ENCODE measurements at places on chromosomes 2 and 18.
A peak's percentile ranks its signal among the peaks of the same experiment; 100 is the strongest.

GRCh38 chr2:232512602-232513001, 7.6 kb upstream of the PRSS56 start:
- no peak for DNase-seq

- DNase-seq: no peak
These were observed 538.5 kb upstream of the ZEB2 start for GRCh38 chr2:145058457-145058856.

DNA sequence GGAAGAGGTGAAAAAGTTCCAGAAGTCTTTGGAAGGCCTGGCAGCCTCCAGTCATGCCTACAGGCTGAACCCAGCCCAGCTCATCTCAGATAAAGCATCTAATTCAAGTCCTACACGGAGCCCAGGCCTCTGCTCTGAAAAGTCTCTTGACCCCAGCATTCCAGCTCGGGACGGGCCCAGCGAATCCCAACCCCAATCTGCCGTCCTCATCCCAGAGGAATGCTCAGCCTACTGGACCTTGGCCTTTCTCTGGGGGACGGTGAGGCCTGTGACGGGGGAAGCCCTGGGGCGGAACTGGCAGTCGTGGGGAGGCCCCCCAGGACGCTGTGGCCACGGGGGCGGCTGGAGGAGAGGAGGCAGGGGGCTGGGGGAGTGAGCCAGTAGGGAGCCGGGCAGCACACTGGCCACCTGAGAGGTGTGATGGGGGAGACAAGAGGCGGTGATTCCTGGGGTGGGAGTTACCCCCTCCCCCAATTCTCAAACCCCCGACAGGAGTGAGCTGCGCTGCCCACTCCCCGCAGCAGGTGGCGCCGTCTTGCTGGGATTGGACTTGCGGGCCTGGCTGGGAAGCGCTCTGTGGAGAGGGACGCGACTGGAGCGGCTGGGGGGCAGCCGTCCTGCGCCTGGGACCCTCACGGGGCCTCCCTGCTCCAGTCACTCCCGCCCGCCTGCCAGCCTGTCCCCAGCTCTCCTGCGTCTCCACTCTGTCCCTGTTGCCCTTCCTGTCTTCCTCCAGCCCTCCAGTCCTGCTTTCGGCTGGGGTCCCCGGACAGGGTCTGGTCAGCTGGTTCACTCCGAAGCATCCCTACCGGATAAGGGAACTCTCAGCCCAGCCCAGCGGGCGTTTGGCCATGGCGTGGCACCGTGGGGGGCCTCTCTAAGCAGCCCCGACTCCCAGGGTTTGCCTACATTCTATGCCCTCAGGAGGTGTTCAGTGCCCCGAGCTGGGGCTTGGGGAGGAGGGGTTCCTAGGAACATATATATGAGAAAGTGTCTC, 182.6 kb upstream of the HAAO start:
- peak; percentile 4 for DNase-seq

- DNase-seq: no peak
These were observed 136.9 kb downstream of the HDAC4 start for GRCh38 chr2:239263669-239264491.

DNA sequence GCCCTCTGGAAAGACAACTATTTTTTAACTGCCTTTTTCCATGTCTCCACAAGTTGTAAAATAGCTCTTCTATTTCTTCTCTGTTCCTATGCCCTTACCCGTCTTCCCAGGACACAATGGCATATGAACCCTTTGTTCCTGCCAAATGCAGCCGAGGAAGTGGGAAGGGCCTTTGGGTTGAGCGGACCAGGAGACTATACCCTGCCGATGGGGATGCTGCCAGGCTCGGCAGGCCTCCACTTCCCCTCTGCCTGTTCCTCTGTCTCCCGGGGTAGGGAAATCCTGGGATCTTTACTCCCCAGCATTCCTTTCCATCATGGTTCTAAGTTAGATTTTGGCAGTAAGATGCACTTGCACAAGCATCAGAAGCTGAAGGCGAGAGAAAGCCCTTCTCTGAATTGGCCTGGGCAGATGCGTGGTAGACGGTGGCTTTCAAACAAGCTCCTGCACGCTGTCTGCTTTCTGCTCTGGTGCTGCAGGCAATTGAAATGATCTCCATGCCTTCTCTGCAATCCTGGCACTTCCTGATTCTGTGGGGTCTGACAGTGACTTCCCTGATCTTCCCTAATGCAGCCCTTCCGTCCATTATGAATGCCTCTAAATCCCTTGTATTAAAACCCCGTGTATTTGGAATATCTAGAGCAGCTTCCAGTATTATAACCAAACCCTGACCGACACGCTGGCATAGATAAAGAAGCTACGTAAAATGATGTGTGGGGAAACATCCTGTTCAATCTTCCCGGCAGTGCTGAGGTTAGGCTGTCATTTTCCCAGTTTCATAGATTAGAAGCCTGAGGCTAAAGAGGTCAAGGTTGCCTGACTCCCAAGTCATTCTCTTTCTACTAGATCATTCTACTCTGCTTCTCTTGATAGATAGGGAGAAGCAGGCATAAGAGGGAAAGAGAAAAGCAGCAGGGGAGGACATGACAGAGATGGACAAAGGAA, 69.8 kb downstream of the MCFD2 start:
- no peak for DNase-seq

DNA sequence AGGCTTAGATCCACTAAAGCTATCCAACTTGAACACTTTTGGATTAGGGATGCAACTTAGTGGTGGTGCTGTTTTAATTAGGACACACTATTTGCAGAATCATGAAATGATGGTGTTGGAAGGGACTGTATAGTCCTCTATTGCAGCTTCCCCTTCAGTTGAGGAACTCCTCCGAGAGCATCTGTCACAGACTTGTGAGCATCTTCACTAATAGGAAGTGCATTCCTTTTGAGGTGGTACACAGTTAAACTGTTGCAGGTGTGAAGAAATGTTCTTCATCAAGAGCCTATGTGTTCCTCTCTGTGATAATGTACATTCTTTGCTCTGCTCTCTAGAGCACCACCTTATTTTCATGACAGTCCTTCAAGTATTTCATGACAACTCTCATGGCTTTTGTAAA, 197.4 kb downstream of the CAMKMT start:
- DNase-seq: no peak

- DNase-seq: no peak
These were observed 20.8 kb upstream of the TMX3 start for GRCh38 chr18:68735483-68736343.

GRCh38 chr2:226647621-226648518, 151.8 kb downstream of the IRS1 start:
- DNase-seq: no peak

DNA sequence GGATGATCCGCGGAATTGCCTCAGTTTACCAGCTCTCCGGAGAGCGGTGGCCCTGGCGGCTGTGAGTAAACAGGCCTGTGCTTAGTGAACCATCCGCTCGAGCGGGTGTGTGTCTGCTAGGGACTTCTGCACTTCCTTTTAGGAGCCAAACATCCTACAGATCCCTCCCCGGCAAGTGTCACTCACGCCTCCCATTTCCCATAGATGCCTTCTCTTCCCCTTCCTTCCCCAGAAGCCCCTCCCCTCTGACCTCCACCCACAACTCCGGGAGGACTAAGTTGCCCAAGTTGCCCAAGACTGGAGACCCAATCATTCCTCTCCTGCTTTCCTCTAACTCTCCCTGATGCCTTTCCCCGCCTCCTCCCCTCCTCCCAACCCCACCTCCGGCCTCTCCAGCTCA, 2.9 kb downstream of the C1QL2 start:
- no peak for DNase-seq

GRCh38 chr18:2970772-2971659, 41.9 kb downstream of the LPIN2 start:
- DNase-seq: no peak

GRCh38 chr2:62672601-62673000, 32.9 kb upstream of the EHBP1 start:
- DNase-seq: no peak

- DNase-seq: no peak
These were observed 49.3 kb downstream of the HS6ST1 start for GRCh38 chr2:128269063-128269989.

DNA sequence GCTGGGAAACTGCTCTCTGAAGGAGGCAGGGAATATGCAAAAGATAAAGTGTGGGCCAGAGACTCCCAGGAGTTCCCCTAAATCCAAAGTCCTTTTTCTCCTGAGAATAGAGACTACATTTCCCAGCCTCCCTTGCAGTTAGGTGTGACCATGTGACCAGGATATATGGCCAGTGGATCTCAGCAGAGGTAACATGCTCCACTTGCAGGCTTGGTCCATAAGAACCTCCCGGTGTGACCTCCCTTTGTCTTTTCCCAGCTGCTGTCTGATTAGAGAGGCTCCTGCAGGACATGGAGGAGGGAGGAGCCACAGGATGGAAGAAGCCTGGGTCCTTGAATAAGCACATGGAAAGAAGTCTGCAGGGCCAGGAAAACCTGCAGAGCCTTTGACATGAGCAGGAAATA, 76.2 kb downstream of the TGFA start:
- no peak for DNase-seq

DNA sequence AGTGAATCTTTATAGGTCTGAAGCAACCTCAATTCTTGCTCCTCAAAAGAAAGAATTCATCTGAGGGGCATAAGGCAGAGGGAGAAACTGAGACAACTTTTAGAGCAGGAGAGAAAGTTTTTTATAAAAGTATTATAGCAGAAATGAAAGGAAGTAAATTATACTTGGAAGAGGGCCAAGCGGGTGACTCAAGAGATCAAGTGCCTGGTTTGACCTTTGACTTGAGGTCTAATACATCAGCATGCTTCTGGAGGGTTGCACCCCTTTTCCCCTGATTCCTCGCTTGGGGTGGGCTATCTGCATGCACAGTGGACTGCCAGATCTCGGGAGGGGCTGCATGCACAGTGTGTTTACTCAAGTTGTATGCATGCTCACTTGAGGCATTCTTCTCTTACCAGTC, 268.5 kb upstream of the LRATD1 start:
- DNase-seq: no peak

DNA sequence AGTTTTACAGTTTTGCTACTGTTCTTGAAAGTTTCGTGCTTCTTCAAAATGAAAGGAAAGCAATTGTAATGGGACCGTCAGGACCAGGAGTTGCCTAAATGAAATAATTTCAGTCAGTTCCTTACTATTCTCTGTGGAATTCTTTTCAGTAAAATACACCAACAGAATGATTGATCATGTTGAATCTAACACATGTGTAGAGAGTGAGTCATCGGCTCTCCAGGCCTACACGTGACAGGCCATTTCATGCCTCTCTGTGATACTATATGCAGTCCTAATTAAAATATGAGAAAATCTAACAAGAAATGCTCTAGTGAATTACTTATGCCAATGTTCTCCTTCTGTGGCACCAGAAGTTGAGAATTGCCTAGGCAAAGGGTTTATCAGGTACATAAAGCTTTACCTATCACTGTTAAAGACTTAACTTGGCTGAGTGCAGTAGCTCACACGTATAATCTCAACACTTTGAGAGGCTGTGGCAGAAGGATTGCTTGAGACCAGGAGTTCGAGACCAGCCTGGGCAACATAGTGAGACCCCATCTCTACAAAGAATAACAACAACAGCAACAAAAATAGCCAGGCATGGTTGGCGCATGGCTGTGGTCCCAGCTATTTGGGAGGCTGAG, 199.4 kb downstream of the LRRTM1 start:
- DNase-seq: no peak

All from stimulated activated CD4-positive, alpha-beta T cell treated with anti-CD3 and anti-CD28 coated beads, Interleukin-12 subunit alpha, Interleukin-12 subunit beta, amount 100 ng/mL, for 24 hours (primary cell).